OCI-LY7 (cell line): ENCODE measurements at places on chromosomes 11 and 22.

GRCh38 chr11:66784575-66784974 lies 55.6 kb upstream of the SPTBN2 start:
- no peak for DNase-seq

- DNase-seq: no peak
Observed at GRCh38 chr22:44160421-44160820, 20.3 kb upstream of the PARVG start.

GRCh38 chr11:10378362-10378761 lies 73.5 kb downstream of the ADM start:
- DNase-seq: no peak

DNA sequence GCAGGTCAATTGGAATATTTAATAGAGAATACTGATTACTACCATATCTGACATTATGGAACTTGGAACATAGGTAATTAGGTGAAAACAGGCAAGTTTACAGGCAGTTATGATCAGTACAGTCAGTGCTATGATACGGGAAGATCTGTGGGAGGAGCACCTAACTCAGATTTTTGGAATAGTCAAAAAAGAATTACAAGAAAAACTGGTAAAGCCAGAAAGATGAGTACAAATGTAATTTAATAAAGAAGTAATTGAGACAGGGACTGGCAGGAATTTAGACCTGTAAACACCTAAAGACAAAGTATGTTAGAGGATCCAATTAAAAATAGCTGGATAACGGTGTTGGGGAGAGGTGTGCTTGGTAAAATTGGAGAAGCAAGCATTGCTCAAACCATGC lies 206.5 kb upstream of the ANO5 start:
- no peak for DNase-seq

GRCh38 chr22:22576244-22576988 lies 17.4 kb upstream of the PRAME start:
- DNase-seq: peak; percentile 58

DNA sequence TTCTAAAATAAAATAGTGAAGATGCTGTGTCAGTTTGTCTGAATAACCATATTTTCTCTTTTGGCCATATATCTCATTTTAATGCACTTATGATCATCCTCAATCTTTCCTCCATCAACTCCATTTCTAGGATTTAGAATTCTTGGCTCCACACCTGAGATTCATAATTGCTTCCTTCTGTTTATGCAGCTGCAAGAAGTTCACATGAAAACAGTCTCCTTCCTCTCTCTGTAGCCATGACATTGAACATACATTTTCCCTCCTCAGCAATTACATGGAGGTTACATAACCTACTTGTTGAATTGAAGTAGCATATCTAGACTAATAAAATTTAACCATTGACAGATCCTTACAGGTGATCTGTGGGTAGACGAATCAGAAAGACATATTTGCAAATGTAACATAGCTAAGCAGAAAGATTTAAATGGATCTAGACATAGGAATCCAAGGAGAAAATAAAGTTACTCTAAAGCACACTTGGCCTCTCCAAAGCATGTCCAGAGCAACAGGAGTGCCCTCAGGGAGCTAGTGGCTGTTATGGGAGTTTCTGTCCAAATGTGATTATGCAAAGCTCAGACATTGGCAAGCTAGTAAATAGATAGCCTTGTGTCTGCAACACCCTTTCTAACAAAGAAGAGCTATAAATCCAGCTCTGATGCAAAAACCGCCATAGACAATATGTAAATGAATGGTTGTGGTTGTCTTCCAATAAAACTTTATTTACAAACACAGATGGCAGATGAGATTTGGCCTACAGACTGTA lies 119.9 kb upstream of the MPPED2 start:
- no peak for DNase-seq
